ENCODE measurements at places on chromosomes 1 and 21. TPM values are rescaled to one million over a fixed set of nuclear protein-coding genes. Genes with fewer than 3 reads are reported as not detected.

GRCh38 chr1:102896286-102896685, 212.0 kb downstream of the COL11A1 start:
- DNase-seq, result no peak

DNA sequence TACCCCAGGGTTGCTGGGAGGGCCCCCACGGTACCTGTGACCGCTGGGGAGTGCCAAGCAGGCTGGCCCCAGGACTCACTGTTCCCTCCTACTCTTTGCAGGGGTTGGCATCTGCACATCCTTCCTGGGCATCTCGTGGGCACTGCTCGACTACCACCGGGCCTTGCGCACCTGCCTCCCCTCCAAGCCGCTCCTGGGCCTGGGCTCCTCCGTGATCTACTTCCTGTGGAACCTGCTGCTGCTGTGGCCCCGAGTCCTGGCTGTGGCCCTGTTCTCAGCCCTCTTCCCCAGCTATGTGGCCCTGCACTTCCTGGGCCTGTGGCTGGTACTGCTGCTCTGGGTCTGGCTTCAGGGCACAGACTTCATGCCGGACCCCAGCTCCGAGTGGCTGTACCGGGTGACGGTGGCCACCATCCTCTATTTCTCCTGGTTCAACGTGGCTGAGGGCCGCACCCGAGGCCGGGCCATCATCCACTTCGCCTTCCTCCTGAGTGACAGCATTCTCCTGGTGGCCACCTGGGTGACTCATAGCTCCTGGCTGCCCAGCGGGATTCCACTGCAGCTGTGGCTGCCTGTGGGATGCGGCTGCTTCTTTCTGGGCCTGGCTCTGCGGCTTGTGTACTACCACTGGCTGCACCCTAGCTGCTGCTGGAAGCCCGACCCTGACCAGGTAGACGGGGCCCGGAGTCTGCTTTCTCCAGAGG, 6.8 kb downstream of the XKR8 start:
- DNase-seq, result no peak

Gene OVAAL
- total RNA-seq, result 3.0 TPM

GRCh38 chr1:165423136-165423535, 21.8 kb downstream of the RXRG start:
- no peak for DNase-seq

DNA sequence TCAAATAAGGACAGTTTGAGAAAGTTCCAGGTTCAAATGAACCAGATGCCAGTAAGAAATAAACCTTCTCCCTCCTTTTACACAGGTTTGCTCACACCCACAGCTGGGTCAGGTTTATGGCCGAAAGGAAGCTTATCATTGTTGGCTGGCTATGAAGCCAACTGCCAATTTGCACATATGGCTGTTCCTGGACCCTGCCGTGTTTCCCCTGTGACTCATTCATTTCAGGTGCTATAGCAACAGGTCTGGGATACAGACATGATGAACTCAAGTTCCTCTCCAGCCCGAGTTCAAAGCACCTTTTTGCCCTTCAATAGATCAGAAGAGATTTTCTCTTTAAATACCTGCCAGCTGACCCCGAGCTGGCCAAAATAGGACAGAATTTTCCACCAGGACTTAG, 134.4 kb upstream of the SMYD2 start:
- no peak for DNase-seq

DNA sequence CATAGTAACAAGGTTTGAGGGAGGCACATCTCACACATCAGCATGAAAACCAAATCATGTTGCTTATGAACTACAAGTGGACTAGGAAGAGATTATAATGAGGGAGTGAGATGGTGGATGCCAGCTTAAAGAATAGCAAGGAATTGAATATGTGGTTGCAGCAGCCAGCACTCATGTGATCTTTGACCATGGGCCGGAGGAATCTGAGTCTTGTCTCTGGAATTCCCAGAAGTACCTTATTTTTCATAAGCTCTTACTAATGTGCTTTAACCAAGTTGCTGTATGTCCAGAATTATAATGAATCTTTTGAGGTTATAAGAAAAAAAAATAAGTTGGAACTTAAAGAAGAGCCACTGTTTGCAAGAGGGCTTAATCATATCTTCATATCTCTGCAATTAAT, 97.0 kb downstream of the DISP1 start:
- no peak for DNase-seq

Measured in heart left ventricle (tissue), 16 donors.